ENCODE measurements at places on chromosomes 4 and X.

DNA sequence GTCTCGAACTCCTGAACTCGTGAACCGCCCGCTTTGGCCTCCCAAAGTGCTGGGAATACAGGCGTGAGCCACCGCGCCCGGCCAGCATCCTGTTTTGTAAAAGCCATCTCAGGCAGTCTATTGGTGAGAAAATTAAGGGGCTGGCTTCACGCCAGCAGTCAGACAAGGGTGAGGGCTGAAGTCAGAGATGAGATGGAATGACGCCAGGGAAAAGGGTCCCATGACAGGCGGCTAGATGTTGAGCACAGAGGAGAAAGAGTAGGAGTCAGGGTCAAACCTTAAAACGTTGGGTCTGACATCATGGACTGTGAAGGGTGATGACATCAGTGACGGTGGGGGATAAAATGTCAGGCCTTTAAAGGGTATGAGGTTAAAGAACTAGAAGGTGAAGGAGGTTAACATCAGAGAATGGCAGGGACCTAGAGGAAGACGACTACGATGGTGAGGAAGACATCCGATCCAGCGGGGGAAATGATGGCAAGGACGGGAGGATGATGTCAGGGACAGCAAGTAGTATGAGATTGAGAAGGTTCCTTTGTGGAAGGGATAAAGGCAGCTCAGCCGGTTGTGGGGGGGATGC, 504 bp upstream of the RBM3 start:
- peak; percentile 52 for DNase-seq

GRCh38 chrX:154333837-154334271, 38.3 kb downstream of the TKTL1 start:
- peak; percentile 26 for DNase-seq

GRCh38 chr4:56705966-56706365, 24.9 kb upstream of the HOPX start:
- DNase-seq = peak; percentile 38

- peak; percentile 28 for DNase-seq
Observed at GRCh38 chr4:39976945-39977488, 694 bp downstream of the PDS5A start.

DNA sequence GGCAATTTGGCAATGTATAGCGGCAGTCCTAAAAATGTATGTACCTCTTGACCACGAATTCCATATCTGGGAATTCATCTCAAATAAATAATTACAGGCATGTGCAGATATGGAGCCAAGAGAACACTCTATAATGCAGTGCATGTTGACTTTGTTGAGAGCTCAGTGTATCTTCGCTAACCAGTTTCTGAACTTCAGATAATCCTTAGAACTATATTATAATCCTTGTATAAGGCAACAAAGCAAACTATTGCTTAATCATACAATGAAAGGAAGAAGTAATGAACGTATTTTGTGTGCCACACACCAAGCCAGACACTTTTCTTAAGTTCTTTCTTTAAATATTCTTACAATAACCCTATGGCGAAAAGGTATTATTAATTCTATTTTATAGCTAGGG, 168.5 kb downstream of the SMIM20 start:
- DNase-seq = no peak

DNA sequence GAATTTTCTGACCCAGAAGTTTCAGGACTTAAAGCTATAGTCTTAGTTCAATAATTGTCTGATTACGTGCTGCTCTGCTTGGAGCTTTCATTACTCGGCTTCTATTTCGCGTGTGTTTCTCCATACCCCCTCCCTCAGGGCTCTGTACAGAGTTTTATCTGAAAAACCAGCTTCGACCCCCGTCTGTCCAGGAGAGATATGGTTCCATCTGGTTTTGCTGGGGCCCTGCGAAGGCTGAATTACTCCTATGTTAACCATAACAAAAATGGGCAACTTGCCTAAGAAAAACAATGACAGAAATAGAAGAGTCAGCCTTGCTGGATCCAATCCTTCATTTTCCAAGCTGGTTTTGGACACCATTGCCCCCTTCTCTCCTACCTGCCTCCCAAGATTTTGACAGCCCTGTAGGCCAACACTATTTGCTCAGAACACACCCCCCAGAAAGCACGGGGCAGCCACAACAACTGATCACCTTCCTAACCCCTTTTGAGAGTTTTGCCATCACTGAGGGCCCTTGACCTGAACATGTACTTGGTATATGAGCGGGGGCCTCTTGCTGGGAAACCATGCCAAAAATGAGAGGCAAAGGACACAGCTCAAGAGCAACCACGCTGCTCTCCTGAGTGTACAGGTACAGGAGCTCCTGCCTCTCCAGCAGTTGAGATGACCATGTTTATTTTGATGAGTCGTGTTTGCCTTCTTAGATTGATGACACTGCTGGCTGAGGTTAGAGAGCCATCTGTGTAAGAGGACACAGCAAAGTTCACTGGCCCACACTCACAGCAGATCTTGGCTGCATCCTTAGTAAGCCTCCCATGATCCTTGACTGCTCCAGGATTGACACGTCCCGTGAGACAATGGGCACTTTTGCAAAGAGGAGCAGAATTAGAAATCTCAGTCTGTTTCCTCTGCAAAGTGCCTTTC, 36.2 kb upstream of the ATP6AP2 start:
- no peak for DNase-seq
